ENCODE measurements at places on chromosomes 12 and 14.

GRCh38 chr12:51677284-51677968 lies 86.4 kb downstream of the SCN8A start:
- DNase-seq: no peak

DNA sequence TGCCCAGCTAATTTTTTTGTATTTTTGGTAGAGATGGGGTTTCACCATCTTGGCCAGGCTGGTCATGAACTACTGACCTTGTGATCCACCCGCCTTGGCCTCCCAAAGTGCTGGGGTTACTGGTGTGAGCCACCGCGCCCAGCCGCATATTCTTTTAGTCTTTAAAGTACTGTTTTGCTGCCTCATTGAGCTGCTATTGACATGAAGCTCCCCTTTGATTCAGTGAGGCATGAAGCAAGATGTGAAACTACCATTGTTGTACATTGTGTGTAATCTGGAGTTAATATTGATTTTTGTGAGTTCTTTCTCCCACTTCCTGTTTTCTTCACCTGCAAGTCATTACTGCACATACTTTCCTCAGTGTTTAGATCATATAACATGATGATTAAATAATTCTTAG lies 80.8 kb downstream of the MNAT1 start:
- DNase-seq: no peak

GRCh38 chr12:95083938-95084337 lies 10.5 kb upstream of the NR2C1 start:
- no peak for DNase-seq

DNA sequence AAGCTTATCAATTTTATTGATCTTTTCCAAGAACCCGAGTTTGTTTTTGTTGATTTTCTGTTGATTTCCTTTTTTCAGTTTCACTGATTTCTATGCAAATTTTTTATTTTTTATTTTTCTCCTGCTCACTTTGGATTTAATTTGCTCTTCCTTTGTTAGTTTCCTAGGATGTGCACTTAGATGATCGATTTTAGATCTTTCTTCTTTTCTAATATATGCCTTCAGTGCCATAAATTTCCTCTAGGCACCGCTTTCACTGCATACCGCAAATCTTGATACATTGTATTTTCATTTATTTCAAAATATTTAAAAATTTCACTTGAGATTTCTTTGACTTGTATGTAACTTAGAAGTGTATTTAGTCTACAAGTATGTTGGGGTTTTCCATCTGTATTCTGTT lies 9.5 kb downstream of the TOGARAM1 start:
- no peak for DNase-seq

GRCh38 chr14:70755655-70756054 lies 53.7 kb downstream of the MAP3K9 start:
- DNase-seq: no peak

DNA sequence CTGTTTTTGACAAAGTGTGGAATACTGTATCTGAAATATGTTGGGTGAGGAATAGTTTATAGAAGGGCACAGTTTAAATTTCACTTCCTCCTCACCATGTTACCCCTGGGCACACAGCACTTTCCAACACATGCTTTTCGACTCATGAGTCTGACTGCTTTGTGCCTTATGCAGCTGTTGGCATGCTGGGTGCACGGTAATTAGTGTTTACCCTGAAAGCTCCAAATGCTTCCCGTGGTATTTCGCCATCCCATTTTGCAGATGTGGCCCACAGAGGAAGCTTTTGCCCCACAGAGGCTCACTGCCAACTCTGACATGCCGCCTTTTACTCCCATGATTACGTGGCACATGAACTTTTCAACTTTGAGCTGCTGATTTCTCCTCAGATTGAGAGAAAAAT lies 168.6 kb downstream of the PRKCH start:
- DNase-seq: no peak

DNA sequence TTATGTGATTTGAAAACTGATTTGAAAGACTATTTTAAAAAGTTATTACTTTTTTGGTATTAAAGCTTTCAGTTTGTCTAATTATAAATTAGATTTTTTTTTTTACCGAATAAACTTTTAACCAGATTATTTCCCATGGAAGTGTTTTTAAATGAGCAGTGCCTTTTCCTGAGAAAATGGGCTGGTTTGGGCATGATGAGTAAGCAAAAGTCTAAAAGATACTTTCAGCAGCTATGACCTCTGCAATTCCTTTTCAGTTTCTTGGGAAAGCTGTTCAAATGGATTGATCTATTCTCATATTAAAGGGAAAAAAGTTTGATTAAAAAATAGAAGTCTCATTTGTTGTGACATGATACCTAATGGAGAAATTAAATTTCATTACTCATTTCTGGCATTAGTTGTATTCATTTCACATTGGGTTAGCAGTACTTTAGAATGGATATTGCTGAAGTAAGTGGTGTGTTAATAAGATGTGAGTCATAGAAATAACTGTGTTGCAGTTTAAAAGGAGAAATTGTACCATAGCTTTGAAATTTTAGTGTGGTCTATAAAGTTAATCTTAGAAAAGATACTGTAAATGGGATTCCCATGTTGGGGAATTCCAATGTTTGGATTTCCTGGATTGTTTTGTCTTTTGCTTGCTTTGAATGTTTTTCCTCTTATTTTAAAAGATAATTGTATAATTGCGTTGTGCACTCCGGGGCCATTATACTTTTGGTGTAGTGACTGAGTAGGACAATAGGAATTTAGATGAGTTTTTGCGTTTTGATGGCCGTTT lies 21.0 kb downstream of the KTN1 start:
- no peak for DNase-seq

DNA sequence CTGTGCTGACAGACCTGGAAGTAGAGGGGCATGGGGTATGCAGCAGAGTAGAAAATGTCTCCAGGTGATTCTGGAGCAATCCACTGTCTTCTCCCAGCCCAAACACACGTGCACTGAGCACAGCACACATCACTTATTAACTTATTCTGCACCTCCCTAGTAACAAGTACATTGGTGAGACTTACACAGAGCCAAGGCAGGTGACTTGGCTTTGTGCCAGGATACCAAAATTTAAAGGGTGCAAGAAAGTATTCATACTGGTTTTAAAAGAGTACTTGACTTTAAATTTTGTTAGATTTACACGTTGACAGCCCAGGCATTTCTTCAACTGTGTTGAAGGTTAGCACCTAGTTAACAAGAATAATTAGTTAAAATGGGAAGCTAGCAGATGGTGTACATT lies 11.1 kb upstream of the CARMIL3 start:
- DNase-seq: no peak

DNA sequence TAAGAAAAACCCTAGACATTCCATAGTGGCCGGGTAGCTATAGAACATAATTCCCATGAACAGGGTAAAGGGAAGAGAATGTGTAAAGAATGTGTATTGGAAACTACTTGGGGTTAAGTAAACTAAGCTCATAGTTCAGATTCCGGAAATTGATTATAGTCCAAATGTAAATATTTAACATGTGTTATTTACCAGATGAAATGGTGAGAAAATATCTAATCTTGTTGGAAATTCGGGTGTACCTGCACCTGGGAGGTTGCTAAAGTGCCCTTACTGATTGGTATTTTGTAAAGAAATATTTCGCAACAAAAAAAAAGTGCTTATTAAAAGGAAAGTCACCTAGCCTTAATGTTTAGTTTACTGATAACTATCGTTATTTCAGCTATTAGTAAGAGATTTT lies 14.4 kb downstream of the RASSF9 start:
- DNase-seq: no peak

DNA sequence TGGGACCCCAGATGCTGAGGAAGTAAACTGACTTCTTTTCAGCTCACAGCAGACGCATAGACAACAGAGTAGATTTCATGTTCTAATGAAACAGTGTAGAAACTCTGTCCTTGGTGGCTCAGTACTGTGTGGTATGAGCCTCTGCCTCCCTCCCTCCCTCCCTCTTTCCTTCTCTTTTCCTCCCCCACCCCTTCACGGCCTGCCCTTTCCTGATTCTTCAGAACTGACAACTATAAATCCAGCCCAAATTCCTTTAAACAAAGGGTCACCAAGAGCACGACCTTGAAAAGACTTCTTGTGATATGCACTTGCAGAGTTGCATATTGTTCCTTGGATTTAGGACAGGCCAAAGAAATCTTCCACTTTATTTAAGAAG lies 164.0 kb downstream of the ETV6 start:
- no peak for DNase-seq
